ENCODE measurements at places on chromosomes 1 and 21.

GRCh38 chr1:162633081-162633762 is 958 bp downstream of the DDR2 start:
- DNase-seq: no peak

DNA sequence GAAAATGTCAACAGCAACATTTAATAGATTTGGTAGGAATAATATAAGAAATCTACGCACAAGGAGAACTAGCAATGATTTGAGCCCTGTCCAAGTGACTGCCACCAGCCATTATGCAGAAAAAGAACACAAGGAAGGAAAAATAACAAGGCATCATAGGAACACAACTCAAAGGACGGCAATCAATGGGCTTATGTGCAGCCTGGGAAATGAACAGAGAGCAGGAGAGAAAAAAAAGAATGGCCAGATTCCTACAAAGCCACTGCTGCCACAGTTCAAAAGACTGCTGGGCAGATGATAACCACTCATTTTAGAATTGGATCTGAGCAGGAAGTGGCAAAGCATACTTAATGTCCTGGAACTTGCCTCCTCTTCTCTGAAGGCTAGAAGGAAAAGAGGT is 274.3 kb upstream of the CAMK1G start:
- no peak for DNase-seq

DNA sequence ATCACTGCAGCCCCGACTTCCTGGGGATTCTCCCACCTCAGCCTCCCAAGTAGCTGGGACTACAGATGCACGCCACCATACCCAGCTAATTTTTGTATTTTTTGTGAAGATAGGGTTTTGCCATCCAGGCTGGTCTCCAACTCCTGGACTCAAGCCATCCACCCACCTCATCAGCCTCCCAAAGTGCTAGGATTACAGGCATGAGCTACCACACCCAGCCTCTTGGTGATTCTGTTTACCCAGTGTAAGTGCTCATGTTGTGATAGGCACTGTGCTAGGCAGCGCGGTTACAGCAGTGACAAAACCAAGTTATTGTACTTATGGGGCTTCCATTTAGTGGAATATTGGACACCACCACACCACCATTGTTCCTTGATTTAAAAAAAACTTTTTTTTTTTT is 9.7 kb upstream of the STX12 start:
- no peak for DNase-seq

DNA sequence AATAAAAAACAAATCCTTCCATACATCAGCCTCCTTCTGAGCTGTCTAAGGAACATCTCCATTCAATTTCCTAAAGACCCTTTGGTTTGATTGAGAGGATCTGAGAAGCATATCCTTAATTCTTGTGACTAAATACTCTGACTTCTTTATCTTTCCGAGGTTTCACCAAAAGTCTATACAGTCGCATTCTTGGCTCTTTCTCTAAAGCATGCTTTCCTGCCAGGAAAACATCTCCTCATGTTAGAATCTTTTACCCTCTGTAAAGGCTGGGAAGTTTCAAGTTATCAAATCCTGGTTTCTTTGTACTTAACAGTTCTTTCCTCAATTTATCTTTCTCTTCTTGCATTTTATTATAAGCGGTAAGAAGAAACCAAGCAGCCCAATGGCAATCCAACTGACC is 630.4 kb downstream of the PTPRC start:
- DNase-seq: no peak

Measured in foreskin fibroblast (primary cell).